Mesangial cell (primary cell): ENCODE measurements at places on chromosomes 7 and 10. TPM values are rescaled to one million over a fixed set of nuclear protein-coding genes. Genes with fewer than 3 reads are reported as not detected.

Gene C7orf57
- total RNA-seq = 0.13 and 0.16 TPM in 2 replicates

Gene TUBB8
- 0.25 and 0.33 TPM in 2 replicates for total RNA-seq

Gene STEAP1B
- total RNA-seq = 0.13 and 0.65 TPM in 2 replicates

Gene CCDC172
- total RNA-seq = not detected in 2 replicates

Gene ELFN1
- total RNA-seq = 0.49 and 2.8 TPM in 2 replicates

Gene NEUROG3
- total RNA-seq = not detected in 2 replicates

Gene CLDN3
- 4.4 and 18.4 TPM in 2 replicates for total RNA-seq

Gene GIMAP2
- not detected in 2 replicates for total RNA-seq

Gene NUTM2A
- total RNA-seq = 0.49 and 0.76 TPM in 2 replicates

Gene AQP1
- total RNA-seq = 0.49 and 10.3 TPM in 2 replicates

Gene OR2A12
- total RNA-seq = not detected in 2 replicates

Gene GPR85
- 0.49 and 0.63 TPM in 2 replicates for total RNA-seq

Gene TCF7L2
- 6.2 and 8.9 TPM in 2 replicates for total RNA-seq

Gene GJC3
- not detected in 2 replicates for total RNA-seq

Gene HABP2
- total RNA-seq = 0.16 and 1.3 TPM in 2 replicates

Gene NPSR1
- total RNA-seq = not detected in 2 replicates

Gene ADCY1
- total RNA-seq = 0.51 and 1.5 TPM in 2 replicates

Gene GBX1
- not detected in 2 replicates for total RNA-seq

Gene GIMAP7
- not detected in 2 replicates for total RNA-seq

Gene DPP6
- total RNA-seq = 0.25 TPM in 1 of 2 replicates, not detected in the other

Gene TSPAN33
- total RNA-seq = 10.1 and 40.3 TPM in 2 replicates

Gene SOSTDC1
- total RNA-seq = 13.1 TPM in 1 of 2 replicates, not detected in the other

Gene EFCAB10
- not detected in 2 replicates for total RNA-seq

Gene NRCAM
- total RNA-seq = 0.98 and 4.9 TPM in 2 replicates

Gene SLC16A9
- 1.6 and 2.1 TPM in 2 replicates for total RNA-seq

Gene RARRES2
- total RNA-seq = 3.3 and 34.4 TPM in 2 replicates

Gene OLAH
- 0.89 and 3.1 TPM in 2 replicates for total RNA-seq

Gene RAMP3
- total RNA-seq = not detected in 2 replicates

Gene CRHR2
- total RNA-seq = not detected in 2 replicates

Gene IFIT3
- total RNA-seq = 4.3 and 5.4 TPM in 2 replicates

Gene STEAP1
- 0.63 and 3.6 TPM in 2 replicates for total RNA-seq

Gene CPA4
- 40.3 and 40.9 TPM in 2 replicates for total RNA-seq

Gene INTS1
- 133 and 143 TPM in 2 replicates for total RNA-seq

Gene UBE3C
- 45.6 and 58.8 TPM in 2 replicates for total RNA-seq

Gene IL6
- 1.8 and 3.5 TPM in 2 replicates for total RNA-seq

Gene ABCB1
- 20.4 and 26.4 TPM in 2 replicates for total RNA-seq

Gene SFTPA1
- total RNA-seq = not detected in 2 replicates

Gene ITPRID1
- total RNA-seq = not detected in 2 replicates

Gene ENTPD1
- 0.13 and 0.16 TPM in 2 replicates for total RNA-seq

Gene PDE6C
- total RNA-seq = not detected in 2 replicates

Gene TMEM196
- under 0.01 and 0.13 TPM in 2 replicates for total RNA-seq
